ENCODE measurements at places on chromosomes 2 and 18. TPM values are rescaled to one million over a fixed set of nuclear protein-coding genes. Genes with fewer than 3 reads are reported as not detected.

Gene CNDP1
- total RNA-seq = not detected

Gene ACADL
- total RNA-seq = 2.1 TPM

Gene CRYBA2
- 0.90 TPM for total RNA-seq

Gene ALPG
- total RNA-seq = 0.16 TPM

All from hepatocyte (in vitro differentiated cells).